Right kidney (tissue), 9 donors: ENCODE measurements at places on chromosomes 1 and 21.

DNA sequence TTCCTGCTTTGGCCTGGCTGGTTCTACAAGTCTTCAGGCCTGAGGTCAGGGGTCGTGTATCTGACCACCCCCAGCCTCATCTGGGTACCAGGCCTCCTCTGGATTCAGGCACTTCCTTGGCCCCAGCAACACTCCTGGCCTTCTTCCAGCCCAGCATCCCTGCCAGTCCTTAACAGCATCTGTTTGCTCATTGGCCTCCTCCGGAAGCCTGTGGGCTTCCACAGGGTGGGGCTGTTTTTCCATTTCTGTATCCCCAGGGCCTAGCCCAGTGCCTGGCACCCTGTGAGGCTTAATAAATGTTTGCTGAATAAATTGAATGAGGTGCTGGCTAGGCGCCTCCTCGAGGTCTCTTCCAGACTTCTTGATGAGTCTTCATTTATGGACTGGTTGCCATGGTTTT is 21.5 kb upstream of the GPR37L1 start:
- DNase-seq, result no peak

- DNase-seq, result no peak
These were observed 2.0 kb downstream of the EPHB2 start for GRCh38 chr1:22712502-22713271.

- no peak for DNase-seq
These were observed 93.6 kb downstream of the ZNF281 start for GRCh38 chr1:200316148-200316803.

DNA sequence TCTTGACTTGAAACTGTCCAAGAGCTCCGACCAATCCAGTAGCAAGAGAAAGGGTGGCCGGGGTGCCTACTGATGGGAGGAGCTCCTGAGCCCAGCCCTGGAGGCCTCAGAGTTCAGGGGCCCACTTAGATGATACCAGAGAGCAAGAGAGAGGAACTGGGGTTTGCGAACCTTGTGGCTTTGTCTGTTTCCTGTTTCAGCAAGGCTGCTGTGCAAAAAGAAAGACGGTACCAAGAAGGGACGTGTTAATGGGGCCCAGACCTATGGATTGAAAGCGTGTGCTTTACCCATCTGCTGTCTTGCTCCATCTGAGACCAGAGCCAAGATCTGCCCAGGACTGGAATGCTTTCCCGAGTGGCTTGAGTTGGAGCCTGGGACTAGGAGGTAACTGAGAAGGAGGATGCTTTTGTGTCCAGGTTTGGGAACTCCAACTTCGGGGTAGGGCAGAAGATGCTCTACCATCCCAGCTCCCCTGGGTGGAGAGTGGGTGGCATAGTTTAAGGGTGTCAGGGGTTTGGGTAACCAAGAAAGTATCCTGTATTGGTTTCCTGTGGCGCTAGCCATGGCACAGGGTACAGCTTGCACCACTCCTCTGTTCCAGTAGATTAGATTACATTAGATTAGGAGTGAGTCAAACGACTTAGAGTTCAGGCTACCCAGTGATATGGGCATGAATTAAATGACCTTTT is at the start of gene TRAF3IP3:
TSS of gene TRAF3IP3 (plus strand) at position 128 of the 689 bp plus-strand sequence. CDS start 3,987 bp downstream, outside the sequence.
- DNase-seq, result no peak

DNA sequence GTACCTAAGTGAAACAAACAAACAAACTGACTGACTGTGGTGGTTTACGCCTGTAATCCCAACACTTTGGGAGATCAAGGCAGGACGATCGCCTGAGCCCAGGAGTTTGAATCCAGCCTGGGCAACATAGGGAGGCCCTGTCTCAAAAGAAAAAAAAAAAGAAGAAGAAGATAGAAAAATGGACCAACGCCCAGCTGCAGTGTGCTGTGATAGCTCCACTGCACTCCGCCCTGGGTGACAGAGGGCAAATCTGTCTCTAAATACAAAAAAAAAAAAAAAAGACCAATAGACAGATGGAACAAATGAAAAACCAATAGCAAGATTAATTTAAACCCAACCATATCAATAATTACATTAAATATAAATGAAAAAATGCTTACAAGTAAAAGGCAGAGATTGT is 13.9 kb downstream of the AKR7A3 start:
- DNase-seq, result no peak

- DNase-seq, result no peak
These were observed 3.2 kb upstream of the FAAP20 start for GRCh38 chr1:2197707-2198165.

DNA sequence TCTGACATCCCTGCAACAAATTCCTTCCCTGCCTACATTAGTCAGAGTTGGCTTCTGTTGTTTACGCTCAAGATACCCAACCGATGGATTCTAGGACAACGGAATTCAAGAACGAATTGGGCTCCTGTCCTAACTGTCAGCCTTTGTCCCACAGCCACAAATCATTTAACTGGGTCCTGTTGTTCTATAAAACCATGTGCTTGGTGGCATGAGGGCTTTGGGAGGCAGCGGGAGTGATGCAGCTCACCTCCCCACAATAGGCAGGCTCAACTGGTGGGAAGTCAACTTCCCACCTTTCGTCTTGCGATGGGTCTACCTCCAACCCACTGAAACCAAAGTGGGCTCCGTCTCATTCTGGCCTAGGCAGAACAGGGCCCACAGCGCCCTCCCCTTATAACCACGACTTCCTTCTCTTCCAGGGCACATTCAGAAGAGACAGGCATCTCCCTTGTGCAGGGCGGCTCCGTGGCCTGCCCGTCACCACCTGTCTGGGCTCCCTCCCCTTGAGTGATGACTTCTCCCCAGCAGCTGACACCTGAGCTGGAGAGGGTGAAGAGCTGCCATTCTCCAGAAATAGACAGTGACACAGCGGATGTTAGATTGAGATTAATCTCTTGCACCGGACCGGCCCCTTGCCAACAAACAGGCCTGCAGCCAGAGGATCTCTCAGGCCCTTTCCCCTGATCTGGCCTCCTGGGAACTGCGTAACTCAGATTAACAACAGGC is 26.5 kb downstream of the LRRC38 start:
- DNase-seq, result no peak

DNA sequence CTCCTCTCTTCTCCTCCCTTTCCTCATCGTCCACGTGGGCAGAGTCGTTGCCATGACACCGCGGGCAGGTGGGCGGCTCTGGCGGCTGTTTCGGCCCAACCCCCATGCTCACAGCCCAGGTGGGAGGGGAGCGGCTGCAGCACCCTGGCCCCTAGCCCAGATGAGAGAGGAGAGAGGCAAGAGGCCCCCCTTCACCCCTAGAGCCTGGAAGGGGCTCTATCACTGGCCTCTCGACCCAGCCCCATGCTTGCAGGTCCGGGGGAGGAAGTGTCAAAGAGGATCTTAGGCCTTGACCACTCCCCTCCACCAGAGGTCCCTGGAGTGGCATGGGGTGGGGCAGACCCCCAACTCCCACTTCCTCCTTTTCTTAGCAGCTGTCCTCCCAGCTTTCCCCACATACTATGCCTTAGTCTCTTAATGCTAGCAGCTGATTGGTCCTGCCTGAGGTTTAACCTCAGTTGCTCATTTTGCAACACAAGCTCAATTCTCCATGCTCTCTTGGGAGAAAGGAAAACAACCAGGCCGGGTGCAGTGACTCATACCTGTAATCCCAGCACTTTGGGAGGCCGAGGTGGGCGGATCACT is 10.4 kb downstream of the DLGAP3 start:
- no peak for DNase-seq

DNA sequence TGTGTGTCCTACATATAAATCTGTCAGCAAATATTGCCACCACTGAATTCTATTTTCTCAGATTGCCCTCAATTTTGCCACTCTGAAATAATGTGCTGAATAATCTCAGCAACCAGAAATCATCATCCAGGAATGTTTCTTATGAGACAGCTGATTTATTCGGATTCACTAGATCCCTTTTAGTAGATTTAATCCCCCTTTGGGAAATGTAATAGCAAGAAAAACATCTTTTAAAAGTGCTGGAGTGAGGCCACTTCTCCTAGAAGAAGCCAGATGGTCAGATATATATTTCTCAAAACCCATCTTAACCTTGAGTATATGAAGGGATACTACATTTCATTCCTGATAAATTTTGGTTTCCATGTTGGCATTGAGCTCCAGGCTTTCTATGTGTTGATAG is 327.7 kb downstream of the SMYD3 start:
- DNase-seq, result no peak

DNA sequence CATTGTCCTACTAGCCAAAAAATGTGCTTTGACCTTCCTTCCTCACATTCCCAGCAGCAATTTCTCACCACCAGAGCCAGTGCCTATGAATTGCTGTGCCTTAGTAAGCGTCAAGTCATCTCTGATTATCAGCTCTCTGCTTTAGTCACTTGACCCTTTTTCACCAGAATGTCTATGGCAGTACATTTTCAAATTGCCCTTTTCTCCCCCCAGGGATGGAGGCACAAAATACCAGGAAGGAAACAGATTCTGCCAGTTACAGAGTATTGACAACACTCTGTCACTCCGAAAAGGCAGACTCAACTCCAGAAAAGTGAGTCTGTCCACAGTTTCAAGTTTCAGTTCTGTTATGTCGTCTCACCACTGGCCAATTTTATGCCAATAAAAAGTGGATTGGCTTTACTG is 167.4 kb downstream of the TNFSF18 start:
- no peak for DNase-seq

DNA sequence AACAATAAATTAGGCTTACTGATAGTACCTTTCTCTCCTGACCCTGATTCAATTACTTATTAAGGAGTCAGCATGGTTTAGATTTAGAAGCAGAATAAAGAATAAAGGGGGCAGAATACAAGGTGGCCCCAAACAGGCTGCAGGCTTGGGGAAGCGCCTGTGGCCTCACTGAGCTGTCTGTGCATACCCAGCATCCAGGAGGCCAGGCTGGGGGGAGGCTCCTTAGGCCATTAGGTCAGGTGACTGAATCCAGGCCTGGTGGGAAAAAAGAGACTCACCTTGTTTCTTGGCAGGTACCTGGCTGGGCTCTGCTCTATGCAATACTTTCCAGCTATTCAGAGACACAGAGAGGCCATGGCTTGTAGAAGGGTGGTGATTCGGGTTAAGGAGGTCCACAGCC is 38.8 kb downstream of the PGBD5 start:
- DNase-seq, result no peak

DNA sequence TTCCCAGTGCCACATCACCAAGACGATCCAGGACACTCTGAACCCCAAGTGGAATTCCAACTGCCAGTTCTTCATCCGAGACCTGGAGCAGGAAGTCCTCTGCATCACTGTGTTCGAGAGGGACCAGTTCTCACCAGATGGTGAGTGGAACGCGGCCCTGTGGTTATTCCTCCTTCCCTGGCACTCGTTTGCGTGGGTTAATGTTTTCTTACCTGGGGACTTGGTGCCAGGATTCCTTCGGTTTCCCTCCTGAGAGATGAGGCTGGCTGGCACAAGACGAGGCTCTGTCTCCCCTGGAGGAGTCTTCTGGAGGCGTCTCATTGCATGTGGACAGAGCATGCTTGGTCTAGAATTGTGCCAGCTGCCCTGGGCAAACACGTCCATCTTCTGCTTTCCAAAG is 29.3 kb downstream of the ATP5PO start:
- DNase-seq, result no peak

DNA sequence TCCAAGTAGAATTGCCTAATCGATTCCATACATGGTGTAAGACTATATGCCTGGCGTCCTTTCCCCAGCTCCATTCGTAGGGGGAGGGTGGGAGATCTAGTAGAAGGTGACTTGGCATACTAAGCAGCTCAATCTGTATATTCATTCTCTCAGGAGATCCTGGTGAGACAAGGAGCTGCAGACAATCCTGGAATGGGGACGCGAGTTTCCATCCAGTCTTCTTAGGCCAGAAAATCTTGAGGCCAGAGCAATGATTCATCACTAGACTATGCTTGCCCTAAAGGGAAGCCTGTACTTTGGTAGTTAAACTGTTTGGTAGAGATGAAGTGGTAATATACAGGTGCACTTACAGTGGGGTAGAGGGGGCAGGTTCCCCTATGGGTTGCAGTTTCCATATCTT is 468.7 kb downstream of the ADGRL2 start:
- no peak for DNase-seq

DNA sequence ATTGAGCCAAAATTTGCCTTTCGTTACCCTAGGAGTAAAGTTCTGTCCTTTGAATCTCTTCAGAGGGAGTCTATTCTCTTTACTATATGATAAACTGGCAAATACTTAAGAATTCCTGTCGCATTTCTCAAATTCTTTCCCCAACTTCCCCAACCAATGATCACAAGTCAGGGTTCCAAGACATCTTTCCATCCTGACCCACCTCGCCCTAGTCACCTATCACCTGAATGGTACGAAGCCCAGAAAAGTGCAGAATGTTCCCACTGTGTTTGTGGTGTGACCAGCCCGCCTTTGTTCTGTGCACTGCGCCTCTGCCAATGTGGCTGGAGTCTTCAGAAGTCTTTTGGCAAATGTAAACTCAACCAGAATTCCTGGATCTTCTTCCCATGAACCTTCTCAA is 132.5 kb downstream of the RNF220 start:
- DNase-seq, result no peak
